ENCODE measurements at places on chromosomes 7 and 10.

DNA sequence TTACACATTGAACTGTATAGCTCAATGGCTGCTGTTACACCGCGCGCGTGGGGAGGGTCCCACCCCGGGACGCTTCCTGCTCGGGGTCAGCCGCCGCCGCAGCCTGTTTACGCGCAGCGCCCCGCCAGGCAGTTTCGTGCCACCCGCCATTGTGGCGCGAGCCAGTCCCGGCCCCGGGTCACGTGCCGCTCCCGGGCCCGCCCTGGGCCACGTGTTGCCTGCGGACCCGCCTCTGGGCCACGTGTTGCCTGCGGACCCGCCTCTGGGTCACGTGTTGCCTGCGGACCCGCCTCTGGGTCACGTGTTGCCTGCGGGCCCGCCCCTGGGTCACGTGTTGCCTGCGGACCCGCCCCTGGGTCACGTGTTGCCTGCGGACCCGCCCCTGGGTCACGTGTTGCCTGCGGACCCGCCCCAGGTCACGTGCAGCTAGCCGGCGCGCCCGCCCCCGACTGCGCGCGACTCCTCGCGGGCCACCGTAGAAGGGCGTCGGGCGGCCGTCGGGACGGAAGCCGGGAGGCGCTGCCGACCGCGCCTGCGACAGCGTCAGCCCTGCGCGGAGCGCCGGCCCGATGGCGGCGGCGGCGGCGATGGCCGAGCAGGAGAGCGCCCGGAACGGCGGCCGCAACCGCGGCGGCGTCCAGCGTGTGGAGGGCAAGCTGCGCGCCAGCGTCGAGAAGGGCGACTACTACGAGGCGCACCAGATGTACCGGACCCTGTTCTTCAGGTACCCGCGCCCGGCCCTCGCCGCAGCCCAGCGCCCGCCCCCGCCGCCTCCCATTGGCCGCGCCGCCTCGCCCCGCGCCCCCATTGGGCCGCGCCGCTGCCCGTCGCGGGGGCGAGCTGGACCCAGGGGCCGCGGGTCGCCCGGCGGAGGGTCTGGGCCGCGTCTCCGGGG, at the start of gene GET4:
TSS of gene GET4 (plus strand) at position 478 of the 895 bp plus-strand sequence. CDS start at position 570, 92 bp downstream.
- peak; percentile 93 for DNase-seq

GRCh38 chr7:149500201-149500600, 2.6 kb upstream of the ZNF746 start:
- no peak for DNase-seq

GRCh38 chr7:925601-926000, 28.9 kb downstream of the ADAP1 start:
- no peak for DNase-seq

GRCh38 chr7:24455813-24456525, 117.3 kb upstream of the PALS2 start:
- no peak for DNase-seq

- no peak for DNase-seq
These were observed 15.2 kb downstream of the WNT8B start for GRCh38 chr10:100477970-100478369.

DNA sequence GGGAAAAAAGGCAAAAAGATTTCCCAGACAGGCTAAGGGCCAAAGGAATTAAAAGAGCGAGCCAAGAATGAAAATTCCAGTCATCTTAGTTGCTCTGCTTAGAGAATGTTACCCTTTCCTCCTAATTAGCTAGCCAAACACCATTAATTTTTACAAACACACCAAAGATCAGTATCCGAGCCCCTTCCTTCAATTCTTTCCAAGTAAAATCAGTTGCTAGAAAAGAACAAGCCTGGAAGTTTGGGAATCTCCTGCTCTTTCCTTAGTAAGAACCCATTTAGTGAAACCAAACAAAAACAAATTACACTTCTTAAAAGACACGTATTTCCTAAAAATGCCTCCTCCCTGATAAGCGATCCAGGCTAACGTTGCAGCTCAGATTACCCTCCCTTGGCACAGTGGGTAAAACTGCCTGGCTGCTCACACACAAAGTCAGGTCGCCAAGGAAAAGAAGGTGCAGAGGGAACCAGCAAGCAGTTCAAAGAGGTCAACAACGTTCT, 57.1 kb upstream of the ABLIM1 start:
- DNase-seq = no peak

GRCh38 chr10:48525113-48525512, 79.8 kb downstream of the ARHGAP22 start:
- DNase-seq = no peak

DNA sequence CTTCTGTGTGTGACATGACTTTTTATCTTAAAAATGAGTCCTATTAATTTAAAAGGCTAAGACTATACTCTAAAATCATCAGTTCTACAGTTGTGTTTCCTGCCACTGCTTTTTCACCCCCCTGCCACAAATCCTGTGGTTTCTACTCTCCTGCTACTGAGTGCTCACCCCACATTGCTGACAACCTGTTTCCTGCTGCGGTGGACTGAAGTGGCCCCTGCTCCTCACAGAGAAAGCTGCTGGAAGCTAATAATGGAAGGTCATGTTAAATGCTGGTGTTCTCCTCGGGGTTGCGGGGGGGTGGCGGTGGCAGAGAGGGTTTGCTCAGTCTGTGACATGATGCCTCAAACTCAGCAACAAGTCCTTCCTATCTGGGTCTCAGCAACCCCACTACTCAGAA, 113.2 kb upstream of the INHBA start:
- DNase-seq = no peak

- no peak for DNase-seq
These were observed 8.1 kb upstream of the VDAC2 start for GRCh38 chr10:75202321-75203045.

DNA sequence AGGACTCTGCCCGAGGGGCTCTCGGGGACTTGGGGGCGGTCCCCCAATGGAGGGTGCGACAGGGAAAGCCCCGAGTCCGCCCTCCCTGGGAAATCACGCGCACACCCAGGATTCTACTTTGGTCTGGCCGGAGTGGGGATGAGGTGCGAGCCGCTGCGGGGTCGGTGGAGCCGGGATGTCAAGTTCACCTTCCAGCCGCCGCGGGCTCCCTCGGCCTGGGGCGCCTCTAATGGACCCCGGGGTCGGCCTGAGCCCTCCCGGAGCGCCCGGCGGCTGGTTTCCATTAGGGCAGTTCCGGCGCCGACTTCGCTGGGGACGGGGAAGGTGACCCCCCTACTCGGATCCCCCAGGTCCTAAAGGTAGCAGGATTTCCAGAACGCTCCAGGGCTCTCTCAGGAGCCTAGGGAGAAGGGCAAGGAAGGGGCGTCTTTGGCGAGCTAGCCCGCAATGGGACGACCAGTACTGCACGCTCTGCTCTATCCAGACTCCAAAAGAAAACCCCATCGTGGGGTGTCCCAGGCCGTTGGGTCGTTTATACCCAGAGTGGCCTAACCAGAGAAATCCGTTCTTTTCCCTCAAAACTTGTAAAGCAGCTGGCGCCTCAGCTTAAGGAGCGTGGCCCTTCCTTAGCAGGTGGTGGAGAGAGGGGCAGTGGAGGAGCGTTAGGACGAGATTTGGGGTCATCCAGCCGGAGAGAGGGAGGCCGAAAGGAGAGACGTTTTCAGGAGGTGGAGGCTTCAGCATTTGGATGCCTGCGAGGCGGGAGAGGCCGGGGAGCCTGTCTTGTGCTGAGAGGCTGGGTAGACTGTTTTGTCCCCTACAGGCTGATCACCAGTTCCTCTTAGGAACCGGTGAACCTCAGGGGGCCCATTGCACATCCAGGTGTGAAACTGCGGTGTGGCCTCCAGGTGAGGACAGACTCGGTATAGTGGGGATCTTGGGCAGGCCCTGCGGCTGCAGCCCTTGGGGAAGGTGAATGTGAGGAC, 860 bp upstream of the WDR86 start:
- DNase-seq = no peak

DNA sequence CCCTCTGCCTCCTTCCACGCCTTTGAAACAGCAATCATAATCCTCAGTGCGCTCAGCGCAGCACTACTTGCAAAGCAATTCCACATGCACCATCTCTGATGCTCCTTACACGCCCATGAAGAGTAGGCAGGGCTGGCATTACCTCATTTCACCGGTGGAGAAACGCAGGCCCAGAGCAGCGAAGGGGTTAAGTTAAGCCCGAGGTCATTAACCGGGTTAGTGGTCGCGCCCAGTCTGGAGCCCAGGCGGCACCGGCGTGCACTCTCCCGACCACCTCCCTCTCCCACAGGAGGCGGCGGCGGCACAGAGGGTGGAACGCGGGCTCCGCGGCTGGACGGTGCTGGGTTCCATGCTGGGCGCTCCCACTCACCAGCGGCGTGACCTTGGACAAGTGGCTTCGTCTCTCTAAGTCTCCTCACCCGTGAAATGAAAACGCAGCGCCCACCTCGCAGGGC, 515 bp downstream of the FASTK start:
- no peak for DNase-seq

DNA sequence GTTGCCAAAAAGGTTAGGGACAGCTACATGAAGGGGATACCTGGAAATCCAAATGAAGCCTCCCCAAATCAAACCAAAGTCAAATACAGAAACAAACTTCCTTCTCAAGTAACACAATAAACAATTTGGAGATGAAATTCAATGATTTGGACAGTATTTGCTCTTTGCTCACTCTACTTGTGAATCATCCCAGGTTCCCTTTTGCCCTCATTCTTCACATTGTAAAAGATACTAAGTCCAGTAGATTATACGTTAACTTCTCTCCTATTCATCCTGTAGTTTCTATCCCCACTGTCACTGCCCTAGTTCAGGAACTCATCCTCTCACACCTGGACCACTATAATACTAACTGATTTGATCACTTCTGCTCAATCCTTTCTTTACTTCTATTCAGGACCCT, 28.3 kb downstream of the FZD1 start:
- no peak for DNase-seq

DNA sequence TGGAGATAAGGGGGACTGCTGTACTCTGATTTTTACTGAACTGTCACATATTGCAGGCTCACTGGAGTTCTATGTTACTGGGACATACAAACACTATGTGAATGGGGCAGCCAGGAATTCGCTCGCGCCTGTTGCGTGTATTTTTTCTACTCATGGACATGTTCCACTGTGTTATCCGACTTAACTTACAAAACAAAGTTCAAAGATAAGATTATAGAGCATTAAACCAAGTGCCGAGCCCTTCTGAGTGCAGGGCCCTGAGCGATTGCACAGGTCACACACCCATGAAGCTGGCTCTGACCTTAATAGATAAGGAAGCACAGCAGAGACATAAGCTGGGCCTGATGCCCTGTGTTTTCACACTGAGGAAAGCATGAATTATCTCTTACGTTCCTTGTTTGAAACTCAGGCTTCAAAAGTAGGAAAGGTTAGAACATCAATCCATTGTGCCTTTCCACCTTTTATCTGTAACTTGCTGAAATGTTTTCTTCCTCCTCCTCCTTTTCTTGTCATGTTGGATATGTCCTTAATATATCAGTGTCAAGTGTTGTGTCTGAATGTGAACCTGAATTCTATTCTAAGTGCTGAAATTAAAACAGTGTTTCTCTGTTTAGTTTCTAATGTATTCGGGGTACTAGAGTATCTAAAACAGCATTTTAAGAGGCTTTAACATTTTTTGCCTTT, 273.8 kb downstream of the AUTS2 start:
- DNase-seq = no peak

- no peak for DNase-seq
These were observed 121.8 kb downstream of the SGMS1 start for GRCh38 chr10:50501924-50502452.

- no peak for DNase-seq
These were observed 40.3 kb upstream of the SH2D4B start for GRCh38 chr10:80497187-80498077.

- DNase-seq = no peak
These were observed 62.6 kb upstream of the CACNA2D1 start for GRCh38 chr7:82506208-82506607.

DNA sequence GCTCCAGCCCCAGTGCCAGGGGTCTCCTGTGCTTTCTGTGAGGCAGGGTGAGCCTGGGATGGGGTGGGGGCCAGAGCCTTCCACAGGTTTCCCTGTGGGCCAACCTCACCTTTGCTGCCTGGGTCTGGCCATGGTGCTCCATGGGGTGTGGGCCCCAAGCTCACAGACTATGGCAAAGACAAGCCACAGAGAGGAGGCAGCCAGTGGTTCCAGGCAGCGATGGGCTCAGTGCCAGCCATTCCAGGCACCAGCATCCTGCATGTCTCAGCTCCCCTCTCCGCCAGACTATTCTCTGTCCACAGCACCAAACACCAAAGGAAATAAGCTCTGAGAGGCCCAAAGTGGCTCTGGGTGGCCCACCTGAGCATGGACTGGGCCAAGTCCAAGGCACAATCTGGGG, 133.5 kb downstream of the PTPN20 start:
- DNase-seq = no peak

GRCh38 chr10:35331894-35332640, 4.2 kb upstream of the CCNY start:
- no peak for DNase-seq

DNA sequence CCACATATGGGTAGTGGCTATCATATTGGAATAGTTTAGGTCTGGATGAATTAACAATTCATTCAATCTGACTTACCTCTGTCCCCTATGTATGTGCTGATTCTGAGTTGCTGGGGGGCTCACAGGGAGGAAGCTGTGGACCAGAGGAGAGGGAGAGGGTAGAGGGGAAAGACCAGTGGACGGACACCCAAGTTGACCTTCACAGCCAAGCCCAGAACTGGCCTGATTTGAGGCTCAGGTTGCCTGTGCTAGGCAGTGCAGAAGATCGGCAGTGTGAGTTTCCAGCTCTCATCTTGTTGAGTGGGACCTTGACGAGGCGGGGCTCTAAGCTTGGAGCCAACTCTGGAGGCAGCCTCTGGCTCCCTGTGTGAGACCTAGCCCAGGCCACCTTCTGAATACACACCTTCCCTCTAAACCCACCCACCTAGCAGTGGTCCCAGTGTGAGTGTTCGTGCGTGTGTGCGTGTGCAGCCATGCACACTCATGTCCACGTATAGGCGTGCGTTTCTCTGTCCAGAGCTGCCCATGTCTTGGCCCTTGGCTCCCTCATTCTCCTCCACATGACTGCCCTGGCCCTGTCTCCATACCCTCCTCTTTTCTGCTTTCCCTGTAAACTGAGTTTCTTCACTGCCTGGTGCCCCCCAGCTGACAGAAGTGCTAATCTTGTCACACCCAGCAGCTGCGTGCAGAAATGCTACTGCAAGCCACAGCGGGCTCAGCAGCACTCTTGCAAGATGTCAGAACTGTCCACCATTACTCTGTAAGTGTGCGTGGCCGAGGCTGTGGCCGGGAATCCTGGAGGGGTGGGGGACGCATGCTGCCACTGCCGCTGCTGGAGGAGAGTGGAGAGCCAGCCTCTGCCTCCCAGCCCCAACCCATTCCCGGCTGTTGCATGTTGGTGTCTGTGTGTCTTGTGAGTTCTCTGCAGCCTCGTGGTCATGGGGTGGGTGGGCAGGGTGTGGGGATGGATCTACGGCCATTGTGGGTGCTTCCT, 47.6 kb downstream of the ADCYAP1R1 start:
- no peak for DNase-seq

GRCh38 chr10:32337350-32337749, 9.6 kb downstream of the EPC1 start:
- no peak for DNase-seq

GRCh38 chr7:119514326-119514725, 758.6 kb upstream of the KCND2 start:
- no peak for DNase-seq

GRCh38 chr7:74104702-74105101, 21.1 kb downstream of the LIMK1 start:
- no peak for DNase-seq

GRCh38 chr7:7820939-7821338, 102.5 kb upstream of the RPA3 start:
- DNase-seq = no peak

- DNase-seq = no peak
These were observed 364.9 kb downstream of the ANKRD30A start for GRCh38 chr10:37490266-37490665.
